Stimulated activated CD4-positive, alpha-beta T cell treated with anti-CD3 and anti-CD28 coated beads, Interleukin-2, amount 100 ng/mL, for 24 hours (primary cell): ENCODE measurements at places on chromosomes 3 and 15.

GRCh38 chr3:188198001-188198400, 44.0 kb downstream of the LPP start:
- no peak for DNase-seq

DNA sequence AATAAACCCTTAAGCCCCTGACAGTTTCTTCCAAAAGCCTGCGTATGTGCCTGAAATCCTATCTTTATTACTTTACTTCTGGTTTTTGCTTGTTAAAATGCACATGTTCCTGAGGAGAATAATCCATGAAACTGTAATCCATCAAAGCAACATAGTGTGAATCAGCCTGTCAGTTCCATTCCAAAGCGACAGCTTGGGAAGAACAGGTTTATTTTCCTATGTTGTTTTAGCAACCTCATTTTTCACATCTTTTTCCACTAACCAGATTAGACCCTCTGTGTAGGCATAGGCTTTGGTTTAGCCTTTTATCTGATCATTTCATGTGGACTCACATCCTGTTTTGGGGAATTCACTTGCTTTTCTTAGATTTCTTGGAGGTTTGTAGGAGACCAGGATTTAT, 988.0 kb downstream of the SQOR start:
- no peak for DNase-seq

DNA sequence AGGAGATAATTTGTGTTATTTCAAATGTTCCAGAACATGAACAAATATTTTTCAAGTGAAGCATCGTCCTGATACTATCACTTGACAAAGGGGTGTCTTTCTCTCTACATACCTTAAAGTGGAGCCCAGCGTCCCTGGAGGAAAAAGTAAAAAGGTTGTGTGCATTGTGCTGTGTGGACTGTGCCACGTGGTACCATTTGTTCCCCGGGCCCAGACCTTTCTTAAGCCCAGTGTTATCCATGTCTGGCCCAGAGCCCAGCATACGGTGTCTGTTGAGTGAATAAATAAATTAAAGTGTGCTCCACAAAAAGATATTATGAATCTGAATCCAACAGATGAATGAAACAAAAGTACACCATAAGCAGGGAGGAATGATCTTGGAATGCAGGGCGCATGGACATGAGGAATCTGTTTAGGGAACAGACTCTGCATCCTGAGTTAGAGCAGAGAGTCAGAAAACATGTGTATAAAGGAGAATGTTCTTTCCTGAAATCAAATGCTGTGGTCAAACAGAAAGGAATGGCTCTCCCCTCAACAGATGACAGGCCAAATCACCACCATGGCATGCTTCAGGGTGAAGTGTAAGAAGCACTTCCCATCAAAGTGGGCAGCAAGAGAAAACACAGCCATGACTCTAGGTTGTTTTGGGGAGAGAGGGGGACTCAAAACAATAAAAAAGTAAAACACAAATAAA, 8.1 kb upstream of the PRSS50 start:
- no peak for DNase-seq

- no peak for DNase-seq
Observed at GRCh38 chr3:193984876-193985275, 151.1 kb upstream of the HES1 start.

GRCh38 chr3:102142379-102143060, 292.3 kb upstream of the ZPLD1 start:
- DNase-seq, result no peak

GRCh38 chr3:116601206-116601605, 108.4 kb upstream of the TUSC7 start:
- no peak for DNase-seq

DNA sequence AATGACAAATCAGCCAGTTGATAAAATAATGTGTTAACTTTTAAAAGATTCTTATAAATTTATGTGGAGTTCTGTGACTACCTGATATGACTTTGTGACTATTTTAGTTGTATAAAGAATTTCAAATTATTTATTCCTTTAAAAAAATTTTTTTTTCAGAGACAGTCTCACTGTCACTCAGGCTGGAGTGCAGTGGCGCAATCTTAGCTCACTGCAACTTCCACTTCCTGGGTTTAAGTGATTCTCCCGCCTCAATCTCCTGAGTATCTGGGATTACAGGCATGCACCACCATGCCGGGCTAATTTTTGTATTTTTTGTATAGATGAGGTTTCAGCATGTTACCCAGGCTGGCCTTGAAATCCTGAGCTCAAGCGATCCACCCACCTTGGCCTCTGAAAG, 48.5 kb downstream of the MBNL1 start:
- no peak for DNase-seq
